Stimulated activated CD4-positive, alpha-beta T cell treated with anti-CD3 and anti-CD28 coated beads, TNF-alpha, amount 100 ng/mL, for 48 hours (primary cell): ENCODE measurements at places on chromosomes 12 and 14.

GRCh38 chr14:103656031-103656755 lies 27.2 kb downstream of the KLC1 start:
- DNase-seq: no peak

DNA sequence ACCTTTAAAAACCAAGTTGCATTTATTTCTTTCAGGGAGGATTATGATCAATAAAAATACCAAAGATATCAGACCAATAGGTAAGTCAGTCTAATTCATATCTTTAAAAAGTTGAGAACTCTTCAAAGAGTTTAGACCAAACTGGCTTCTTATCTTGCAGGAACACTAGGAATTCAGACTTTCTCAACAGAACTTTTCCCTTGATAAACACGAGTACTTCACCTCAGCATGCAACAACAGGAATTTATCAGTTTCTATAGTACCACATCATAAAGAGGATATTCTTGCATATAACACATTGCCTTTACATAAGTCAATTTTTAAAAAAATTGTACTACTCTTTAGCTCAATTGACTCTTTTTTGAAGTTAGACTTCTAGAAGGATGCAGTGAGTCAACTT lies 68.2 kb downstream of the DNAI7 start:
- no peak for DNase-seq

DNA sequence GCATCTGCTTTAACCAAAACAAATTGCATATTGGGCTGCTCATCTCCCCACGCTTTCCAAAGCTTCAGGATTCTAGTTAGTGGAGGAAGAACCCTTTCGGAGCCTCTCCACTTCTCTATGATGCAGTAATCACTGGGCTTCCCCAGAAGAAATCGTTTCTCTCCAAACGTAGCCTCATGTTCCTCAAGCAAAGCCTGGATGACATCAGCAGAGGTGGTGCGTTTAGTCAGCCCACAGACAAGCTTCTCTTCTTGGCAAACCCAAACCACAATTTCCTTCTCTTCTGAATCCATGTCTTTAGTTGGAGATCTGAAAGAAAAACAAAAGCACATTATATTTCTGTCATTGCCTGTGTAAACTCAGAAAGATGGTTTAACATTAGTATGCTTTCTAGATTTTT lies 30.6 kb downstream of the RASSF9 start:
- DNase-seq: no peak

GRCh38 chr12:67640863-67641262 lies 7.7 kb upstream of the DYRK2 start:
- DNase-seq: no peak
